ENCODE measurements at places on chromosomes 2 and 18.

GRCh38 chr18:22831441-22831904 is 101.7 kb upstream of the RBBP8 start:
- no peak for DNase-seq

GRCh38 chr2:185919155-185919554 is 180.6 kb downstream of the FSIP2 start:
- DNase-seq: no peak

DNA sequence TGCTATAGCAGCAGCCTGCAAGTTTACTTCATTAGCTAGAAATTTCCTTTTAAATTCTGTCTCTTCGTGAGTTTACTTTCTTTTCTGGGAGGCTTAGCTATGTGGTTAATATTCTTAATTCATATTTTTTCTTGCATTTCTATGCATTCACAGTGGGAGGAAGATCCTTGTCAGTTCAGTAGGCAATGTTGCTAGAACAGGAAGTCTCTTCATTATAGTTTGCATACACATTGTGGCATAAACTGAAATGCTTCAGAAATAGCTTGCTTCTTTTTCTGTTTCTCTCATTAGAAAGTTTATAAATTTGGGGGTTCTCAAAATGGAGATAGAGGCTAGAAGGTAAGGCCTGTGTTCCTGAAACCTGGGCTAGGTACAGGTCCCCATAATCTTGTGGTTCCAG is 8.1 kb upstream of the ARHGAP15 start:
- no peak for DNase-seq

- DNase-seq: no peak
These were observed 78.3 kb downstream of the KCMF1 start for GRCh38 chr2:85049236-85049635.

GRCh38 chr2:9018534-9018933 is 15.1 kb upstream of the MBOAT2 start:
- no peak for DNase-seq

GRCh38 chr18:26792661-26793060 is 72.8 kb downstream of the AQP4 start:
- DNase-seq: no peak

DNA sequence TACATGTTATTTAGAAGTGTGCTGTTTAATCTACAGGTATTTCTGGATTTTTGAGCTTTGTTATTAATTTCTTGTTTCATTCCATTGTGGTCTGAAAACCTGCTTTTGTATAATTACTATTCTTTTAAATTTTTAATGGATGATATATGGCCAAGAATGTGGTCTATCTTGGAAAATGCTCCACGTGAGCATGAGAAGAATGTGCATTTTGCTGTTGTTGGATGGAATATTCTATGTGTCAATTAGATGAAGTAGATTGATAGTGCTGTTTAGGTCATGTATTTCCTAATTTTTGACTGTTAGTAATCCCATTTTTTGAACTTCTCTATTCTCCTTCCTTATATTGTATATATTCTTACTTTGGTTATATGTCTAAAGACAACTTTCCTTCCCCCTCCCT is 19.9 kb upstream of the TTN start:
- no peak for DNase-seq

GRCh38 chr2:238160206-238161129 is 1.7 kb downstream of the ERFE start:
- peak; percentile 22 for DNase-seq

DNA sequence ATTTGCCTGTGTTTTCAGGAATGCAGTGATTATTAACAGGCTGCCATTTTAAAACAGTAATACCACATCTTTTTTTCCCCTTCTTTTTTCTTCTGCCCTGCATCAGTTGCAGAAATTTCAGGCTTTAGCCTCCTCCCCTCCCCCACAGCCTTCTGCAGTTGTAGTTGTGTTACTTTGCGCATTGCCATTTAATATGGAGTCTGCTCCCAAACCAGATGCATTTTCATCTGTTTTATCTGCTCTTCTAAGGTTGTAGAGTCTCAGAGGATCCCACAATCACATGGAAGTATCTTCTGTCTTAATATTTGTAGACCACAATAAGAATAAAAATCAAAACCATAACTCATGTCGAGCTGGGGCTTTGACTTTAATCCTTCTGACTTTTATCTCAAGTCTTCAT is 3.8 kb downstream of the ASXL3 start:
- no peak for DNase-seq

GRCh38 chr2:169452080-169452479 is 27.2 kb upstream of the BBS5 start:
- no peak for DNase-seq

DNA sequence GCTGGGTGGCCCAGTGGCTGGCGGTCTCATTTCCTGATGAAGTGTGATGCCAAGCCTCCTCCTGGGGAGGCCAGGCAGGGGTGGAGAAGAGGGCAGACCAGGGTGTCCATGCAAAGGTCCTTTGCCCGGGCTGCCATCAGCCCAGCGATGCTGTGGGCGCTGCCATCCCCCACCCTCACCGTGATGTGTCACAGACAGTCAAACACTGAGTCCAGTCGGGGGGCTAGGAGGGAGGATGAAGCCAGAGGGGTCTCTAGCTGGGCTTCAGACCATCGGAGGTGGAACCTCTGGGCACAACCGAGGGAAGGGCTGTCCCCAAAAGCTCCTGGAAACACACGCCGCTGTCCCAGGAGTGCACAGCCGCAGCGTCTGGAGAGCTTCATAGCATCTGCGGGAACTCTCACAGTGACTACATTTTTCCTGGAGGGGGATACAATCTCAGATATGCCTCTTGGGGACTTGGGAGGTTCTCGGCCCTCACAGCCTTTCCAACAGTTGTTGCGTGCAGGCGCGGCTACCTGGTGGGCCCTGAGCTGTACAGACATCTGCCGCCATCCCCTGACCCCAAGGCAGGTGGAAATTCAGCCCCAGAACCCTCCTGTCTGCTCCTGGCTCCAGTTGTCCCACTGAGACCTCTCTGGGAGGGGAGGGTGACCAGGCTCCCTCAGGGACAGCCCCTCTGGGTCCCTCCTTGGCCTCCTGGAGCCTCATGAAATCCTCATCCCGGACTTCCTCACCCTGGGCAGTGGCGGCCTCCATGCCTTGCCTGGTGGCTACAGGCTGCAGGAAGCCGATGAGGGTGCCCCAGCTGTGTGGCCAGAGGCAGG is 26.5 kb upstream of the OTOS start:
- DNase-seq: no peak

DNA sequence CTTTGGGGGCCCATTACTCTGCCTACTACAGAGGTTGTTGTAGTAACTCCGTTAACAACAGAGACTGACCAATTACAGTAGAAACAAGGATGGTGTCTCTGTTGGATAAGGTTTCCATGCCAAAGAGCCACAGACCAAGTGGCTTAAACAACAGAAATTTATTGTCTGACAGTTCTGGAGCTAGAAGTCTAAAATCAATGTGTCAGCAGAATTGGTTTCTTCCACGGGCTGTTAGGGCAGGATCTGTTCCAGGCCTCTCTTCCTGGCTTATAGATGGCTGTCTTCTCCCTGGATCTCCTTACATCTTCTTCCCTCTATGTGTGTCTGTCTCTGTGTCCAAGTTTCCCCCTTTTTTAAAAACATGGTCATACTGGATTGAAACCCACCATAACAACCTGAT is 135.3 kb downstream of the AKAIN1 start:
- DNase-seq: no peak

- no peak for DNase-seq
These were observed 5.3 kb upstream of the ITPRID2 start for GRCh38 chr2:181886192-181886591.

DNA sequence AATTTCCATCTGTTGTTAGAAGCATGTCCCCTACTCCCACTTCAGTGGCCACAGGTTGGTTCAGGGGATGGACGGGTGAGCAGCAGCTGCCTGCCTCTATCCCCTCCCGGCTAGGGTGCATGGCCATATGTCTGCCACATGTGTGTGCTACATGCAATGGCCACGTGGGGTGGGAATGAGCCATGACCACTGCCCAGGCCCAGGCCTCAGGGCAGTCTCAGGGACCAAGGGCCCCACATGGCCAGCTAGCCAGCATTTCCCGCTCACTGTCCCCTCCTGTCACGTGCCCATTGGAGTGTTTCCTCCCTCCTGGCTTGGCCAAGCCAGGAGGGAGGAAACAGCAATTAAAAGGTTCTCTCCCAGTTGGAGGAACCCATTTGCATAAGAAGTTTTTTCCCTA is 117.1 kb downstream of the KCNS3 start:
- no peak for DNase-seq

DNA sequence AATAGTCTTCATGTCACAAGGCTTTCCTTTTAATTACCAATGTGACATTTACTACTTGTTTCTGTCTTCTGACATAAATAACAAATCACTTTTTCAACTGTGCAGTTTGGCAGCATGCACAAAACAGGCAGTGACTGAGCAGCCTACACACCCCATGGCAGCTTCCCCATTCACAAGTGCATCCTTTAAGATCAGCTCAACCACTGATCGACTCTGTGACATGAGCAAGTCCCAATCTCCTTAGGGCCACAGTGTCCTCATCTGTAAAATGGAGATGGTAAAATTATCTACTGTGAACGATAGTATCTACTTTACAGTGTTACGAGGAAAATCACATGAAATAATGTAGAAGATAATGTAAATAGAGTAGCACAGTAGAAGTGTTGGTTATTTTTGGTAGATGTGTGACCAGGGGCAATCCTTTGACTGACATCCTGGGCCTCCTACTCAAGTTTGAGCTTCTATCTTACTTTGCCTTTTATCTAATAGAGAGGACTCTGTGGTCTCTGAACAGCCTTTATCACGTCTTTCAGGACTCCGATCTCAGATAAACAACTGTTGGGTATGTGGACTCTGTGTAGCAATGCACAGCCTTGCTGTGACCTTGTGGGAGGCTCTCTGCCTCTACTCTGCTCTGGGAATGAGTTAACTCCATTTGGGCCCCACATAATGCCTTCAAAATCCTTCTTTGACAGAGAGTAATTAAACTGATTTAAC is 120.6 kb downstream of the PIGN start:
- no peak for DNase-seq

DNA sequence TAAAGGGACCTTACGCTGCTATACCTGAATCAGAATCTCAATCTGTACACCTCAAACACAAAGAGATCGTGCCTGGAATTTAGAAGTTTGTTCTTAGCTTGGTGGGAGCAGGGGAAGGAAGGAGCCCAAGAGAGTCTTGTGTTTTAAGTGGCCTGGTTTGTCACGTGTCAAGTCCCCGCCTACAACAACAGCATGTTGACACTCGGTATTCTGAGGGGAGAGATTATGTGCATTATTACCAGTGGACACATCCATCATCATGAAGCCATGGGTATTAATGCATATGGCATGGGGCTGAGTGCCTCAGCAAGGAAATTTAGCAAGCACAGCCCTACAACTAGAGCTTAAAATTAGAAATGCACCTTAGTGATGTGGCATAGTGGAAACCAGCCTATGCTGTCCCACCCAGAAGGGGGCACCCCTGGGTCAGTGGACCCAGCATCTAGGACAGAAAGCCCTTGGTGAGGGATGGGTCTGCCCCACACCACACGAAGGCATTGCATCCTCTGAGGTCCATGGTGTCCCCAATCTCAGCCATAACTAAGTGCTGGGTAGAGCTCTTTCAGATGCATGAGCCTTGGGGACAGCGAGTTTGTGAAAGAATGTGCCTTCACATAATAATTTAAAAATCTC is 138.7 kb downstream of the MGAT5 start:
- DNase-seq: no peak

GRCh38 chr2:3490191-3491170 is 28.9 kb downstream of the ADI1 start:
- no peak for DNase-seq

GRCh38 chr2:130785466-130786055 is 30.2 kb downstream of the AMER3 start:
- no peak for DNase-seq

DNA sequence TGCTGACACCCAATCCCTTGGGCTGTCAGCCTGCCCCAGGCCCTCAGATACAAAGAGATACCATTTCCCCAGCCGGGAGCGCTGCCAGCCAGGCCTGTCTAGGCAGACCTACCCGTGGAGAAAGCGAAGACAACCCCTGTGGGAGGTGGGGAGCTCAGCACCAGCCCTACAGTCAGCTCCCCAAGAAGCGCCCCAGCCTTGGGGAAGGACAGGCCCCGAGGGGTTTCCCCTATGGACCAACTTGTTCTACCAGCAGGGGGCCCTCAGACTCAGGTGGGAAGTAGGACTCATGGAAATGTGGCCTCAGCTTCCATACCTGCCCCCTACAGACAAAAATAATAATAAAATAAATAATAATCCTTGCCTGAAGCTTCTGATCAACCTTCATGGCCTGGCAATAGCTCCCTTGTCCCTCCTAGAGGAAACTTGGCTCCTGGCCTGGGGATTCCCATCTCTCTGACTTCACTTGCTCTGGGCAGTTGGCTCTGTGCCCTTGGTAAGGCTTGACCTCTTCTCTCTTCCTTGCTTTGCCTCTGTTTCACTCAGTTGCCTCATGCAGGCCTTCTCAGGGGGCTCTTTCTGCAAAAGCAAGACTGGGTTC is 7.0 kb downstream of the SLC35F6 start:
- DNase-seq: peak; percentile 25

DNA sequence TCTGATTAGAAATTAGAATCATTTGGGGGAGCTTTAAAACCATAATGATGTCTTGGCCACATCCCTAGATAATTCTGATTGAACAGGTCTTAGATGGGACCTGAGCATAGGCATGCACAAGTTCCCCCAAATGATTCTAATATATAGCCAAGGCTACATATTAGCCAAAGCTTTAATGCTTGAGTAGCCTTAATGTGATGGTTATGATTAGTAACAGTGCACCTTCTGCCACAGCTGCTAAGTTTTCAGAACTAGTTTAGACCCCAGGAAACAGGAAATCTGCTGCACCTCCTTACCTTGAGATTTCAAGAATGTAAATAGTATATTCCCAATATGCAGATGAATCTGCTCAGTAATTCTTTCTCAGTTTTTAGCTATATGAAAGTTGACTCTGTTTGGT is 119.8 kb downstream of the PTPN4 start:
- no peak for DNase-seq

DNA sequence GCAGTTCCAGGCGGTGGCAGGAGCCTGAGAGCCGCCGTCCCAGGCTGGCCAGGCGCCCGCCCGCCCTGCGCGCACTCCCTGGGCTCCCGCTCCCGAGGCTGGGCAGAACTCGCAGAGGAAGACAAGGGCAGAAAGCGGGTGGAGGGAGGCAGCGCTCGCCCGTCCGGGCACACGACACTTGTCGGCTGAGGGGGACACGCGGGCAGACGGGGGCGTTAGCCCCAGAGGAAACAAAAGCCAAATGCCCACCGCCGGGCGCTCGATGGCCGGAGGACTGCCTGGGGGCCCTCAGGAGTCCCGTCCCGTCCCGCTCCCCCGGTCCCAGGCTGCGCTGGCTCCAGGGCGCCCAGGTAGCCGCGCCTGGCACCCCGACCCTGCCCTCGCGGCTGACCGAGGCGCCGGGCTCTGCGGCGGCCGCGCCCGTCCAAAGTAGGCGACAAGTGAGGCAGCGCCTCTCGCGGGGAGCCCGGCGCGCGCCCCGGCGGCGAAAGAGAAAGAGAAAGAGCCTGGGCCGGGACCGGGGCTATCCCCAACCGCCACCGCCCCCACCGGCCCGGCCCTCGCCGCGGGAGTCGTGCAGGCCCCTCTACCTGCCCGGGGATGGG is 491 bp downstream of the L3MBTL4 start:
- DNase-seq: no peak

DNA sequence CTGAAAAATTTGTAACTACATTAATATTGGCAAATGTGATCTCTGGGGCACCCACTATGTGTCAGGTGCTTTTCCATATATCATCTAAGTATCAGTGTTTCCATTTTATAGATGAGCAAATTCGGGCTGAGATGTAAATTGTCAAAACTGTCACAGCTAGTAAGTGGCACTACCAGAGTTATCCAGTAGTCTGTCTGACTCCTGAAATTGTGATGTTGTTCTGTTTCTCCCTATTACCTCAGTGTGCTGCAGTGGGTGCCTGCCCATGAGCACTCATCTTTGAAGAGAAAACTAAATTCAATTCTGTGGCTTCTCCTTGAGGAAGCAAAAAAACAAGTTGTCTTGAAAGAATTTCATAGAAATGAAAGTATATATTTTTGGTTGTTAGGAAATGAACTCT is 467.4 kb upstream of the FANCL start:
- no peak for DNase-seq

Measured in CD4-positive, alpha-beta T cell treated with Interleukin-6 for 4 hours (primary cell).